ENCODE measurements at places on chromosomes 13 and 19. TPM values are rescaled to one million over a fixed set of nuclear protein-coding genes. Genes with fewer than 3 reads are reported as not detected.

GRCh38 chr13:75055296-75055695 lies 426.7 kb downstream of the TBC1D4 start:
- H3K27me3 ChIP-seq: no peaks in the 10 kb centered on the region
- H3K27ac ChIP-seq: no peak overlapping the region
- no peaks in the 10 kb centered on the region for H3K36me3 ChIP-seq
- no peak overlapping the region for H3K4me3 ChIP-seq
- H3K4me1 ChIP-seq: no peaks in the 10 kb centered on the region
- no peak for DNase-seq

DNA sequence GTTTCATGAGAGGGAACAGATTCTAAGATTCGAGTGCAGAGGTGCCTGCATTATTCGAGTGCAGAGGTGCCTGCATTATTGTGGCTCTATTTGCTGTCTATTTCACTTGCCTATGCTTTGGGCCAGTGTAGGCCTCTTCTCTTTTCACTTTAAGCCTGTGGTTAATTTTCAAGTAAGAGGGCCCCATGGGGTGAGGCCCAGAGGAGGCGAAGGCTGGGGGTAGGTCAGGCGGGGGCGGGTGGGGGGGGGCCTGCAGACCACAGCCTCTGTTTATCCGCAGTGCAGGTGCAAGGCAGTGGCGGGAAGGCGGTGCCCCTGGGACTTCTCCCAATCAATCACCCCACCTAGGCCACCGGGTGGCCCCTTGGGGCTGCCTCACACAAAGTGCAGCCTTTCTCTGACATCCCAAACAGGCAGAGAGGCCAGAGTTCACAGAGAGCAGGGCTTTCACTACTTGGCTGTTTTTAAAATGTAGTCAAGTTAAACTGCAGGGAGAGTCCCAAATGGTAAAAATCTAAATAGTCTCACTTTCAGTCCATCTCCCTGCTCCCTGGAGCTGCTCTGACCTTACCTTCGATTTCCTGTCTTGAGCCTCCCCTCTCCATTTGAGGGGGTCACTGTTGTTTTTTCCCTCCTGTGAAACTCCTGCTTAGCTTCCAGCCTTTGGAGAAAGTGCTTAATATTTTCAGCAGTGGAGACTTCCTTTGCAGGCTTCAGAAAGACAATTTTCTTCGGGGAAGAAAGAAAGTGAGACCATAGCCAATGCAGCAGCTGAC lies 249.0 kb downstream of the DLEU7 start:
- H3K4me3 ChIP-seq: no peak overlapping the region

- H3K36me3 ChIP-seq: no peaks in the 10 kb centered on the region
- H3K4me1 ChIP-seq: no peaks in the 10 kb centered on the region
- H3K27me3 ChIP-seq: no peaks in the 10 kb centered on the region
- H3K4me3 ChIP-seq: no peak overlapping the region
These were observed 160.4 kb upstream of the PCDH9 start for GRCh38 chr13:67390462-67391086.

GRCh38 chr13:58542530-58542929 lies 911.0 kb downstream of the PCDH17 start:
- H3K4me1 ChIP-seq: no peaks in the 10 kb centered on the region
- no peaks in the 10 kb centered on the region for H3K27me3 ChIP-seq
- DNase-seq: no peak

GRCh38 chr13:73167028-73167820 lies 108.4 kb downstream of the KLF5 start:
- H3K4me3 ChIP-seq: no peak overlapping the region
- H3K36me3 ChIP-seq: no peaks in the 10 kb centered on the region
- no peak overlapping the region for H3K27ac ChIP-seq
- H3K27me3 ChIP-seq: no peaks in the 10 kb centered on the region
- H3K4me1 ChIP-seq: peaks cover 27% of the 10 kb centered on the region
- no peak for DNase-seq

GRCh38 chr13:42549552-42549936 lies 24.4 kb upstream of the TNFSF11 start:
- no peak overlapping the region for H3K27ac ChIP-seq
- no peak overlapping the region for H3K4me3 ChIP-seq
- H3K4me1 ChIP-seq: no peaks in the 10 kb centered on the region
- H3K36me3 ChIP-seq: no peaks in the 10 kb centered on the region
- no peak for DNase-seq

ZNF562 gene
- total RNA-seq: 20.4 TPM

GTPBP3 gene
- total RNA-seq: 68.7 TPM

LCP1 gene
- total RNA-seq: 12.8 TPM

ACTMAP gene
- total RNA-seq: 8.2 TPM

KLF12 gene
- total RNA-seq: 9.9 TPM

CYP2A7 gene
- total RNA-seq: not detected

SYT3 gene
- not detected for total RNA-seq

GIPR gene
- 11.9 TPM for total RNA-seq
